Stimulated activated CD4-positive, alpha-beta T cell treated with anti-CD3 and anti-CD28 coated beads, Interleukin-1b, Interleukin-23, amount 100 ng/mL, for 1 hour (primary cell): ENCODE measurements at places on chromosomes 12 and 14.

- DNase-seq = no peak
These were observed 160.6 kb downstream of the ZFP36L1 start for GRCh38 chr14:68632054-68632895.

GRCh38 chr12:122060081-122060501 is 18.5 kb upstream of the MLXIP start:
- no peak for DNase-seq

GRCh38 chr12:100845095-100845494 is 50.5 kb downstream of the ANO4 start:
- no peak for DNase-seq

- DNase-seq = no peak
These were observed 5.4 kb downstream of the ACAD10 start for GRCh38 chr12:111691262-111691661.

GRCh38 chr12:88802096-88802706 is 221.9 kb upstream of the KITLG start:
- DNase-seq = no peak
